Stimulated activated CD4-positive, alpha-beta T cell treated with anti-CD3 and anti-CD28 coated beads, TNF-alpha, amount 100 ng/mL, for 4 hours (primary cell): ENCODE measurements at places on chromosomes 7 and 10.

- DNase-seq, result no peak
These were observed 41.3 kb downstream of the WNT2 start for GRCh38 chr7:117281562-117281961.

- DNase-seq, result peak; percentile 29
These were observed 189.8 kb upstream of the IMMP2L start for GRCh38 chr7:111752022-111752582.

DNA sequence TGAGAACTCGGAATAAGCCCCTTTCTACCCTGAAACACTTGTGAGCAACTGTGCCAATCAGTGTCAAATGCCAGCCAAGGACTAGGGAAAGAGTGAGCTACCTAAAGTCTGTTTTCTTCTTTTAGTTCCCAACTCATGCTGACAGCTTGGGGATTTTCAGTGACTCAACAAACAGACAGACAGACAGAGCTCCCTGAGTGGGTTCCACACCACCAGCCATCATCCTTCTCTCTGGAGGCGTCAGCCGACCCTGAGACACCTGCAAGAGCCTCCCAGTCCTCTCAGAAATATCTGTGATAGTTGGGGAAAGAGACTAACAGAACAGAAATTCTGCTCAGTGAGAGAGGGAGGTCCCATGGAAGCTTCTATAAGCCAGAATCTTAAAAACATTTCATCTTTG, 49.5 kb downstream of the GATA3 start:
- no peak for DNase-seq

GRCh38 chr10:89118091-89118490, 89.0 kb downstream of the CH25H start:
- no peak for DNase-seq

DNA sequence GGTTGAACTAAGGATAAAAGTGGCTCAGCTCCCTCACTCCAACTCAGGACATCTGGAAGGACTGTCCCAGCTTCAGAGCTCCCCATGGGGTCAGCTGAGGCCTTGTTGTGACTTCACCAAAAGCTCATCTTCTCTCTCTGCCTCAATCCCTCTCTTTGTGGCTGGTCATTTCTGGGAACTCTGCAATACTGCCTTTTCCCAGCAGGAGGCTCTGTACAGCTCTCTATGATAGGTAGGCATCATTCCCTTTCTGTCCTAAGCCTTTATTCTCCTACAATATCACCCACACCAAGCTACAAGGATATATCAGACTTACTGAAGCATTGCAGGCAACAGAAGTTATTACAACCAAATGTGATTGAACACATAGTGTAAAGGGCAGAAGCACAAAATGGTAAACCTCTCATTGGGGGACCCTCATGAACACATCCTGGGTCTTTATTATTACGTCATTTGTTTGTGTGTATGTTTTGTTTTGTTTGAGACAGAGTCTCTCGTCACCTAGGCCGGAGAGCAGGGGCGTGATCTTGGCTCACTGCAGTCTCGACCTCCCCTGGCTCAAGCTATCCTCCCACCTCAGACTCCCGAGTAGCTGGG, 36.7 kb upstream of the PRPS1L1 start:
- no peak for DNase-seq
